Cortex of kidney (tissue), 1 donor: ENCODE measurements at places on chromosomes 1 and 21.

DNA sequence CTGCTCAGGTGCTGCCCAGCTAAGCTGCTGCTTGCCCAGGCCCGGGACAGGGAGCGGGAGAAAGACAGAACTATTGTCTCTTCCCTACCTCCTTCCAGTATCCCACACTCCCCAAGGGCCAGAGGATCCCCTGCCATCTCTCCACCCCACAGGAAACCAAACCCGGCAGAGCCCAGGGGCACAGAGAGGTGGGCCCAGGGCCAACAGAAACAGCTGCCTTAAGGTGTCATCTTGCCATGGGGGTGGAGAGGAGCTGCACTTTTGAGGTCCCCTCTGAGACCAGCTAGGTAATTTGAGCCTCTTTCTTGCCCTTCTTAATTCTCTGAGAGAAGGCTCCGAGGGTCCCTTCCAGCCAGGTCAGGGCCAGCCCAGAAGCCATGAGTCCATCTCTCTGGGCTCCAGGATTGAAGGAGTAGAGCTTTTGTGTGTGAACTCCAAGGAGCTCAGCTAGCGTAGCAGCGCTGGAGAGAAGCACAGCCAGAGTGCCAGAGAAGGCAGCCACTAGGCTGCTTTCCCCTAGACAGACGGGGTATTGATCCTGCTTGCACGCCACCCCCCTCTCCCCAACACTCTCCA lies 9.7 kb upstream of the GPR61 start:
- no peak for DNase-seq

- no peak for DNase-seq
These were observed 2208.6 kb downstream of the MRPL39 start for GRCh38 chr21:23398726-23399125.

DNA sequence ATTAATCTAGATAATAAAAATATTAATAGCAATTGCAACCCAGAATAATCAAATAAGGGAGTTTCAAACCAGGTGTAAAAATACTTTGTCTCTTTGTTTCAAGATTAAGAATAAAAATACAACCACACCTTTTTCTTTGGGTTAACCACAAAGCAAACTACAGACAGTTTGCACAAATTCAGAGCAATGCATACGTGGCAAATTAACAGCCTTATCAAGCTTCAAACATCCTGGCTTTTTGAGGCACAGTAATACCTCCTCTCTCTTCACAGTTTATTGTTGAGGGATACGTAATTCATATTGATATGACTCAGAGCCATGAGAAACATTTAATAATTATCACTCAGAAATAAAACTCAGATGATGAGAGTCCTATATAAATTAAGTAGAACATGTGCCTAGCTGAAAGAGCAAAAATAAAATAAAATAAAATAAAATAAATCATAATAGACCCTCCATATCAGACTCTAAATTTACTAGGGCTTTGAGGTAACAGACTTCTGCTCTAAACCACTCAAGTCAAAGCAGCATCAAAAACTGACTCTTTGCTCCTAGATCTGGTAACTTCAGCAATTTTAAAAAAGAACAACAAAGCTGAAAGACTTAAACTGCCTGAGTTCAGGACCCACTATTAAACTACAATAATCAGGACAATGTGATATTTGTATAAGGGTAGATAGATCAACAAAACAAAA lies 11.4 kb downstream of the EDEM3 start:
- no peak for DNase-seq

DNA sequence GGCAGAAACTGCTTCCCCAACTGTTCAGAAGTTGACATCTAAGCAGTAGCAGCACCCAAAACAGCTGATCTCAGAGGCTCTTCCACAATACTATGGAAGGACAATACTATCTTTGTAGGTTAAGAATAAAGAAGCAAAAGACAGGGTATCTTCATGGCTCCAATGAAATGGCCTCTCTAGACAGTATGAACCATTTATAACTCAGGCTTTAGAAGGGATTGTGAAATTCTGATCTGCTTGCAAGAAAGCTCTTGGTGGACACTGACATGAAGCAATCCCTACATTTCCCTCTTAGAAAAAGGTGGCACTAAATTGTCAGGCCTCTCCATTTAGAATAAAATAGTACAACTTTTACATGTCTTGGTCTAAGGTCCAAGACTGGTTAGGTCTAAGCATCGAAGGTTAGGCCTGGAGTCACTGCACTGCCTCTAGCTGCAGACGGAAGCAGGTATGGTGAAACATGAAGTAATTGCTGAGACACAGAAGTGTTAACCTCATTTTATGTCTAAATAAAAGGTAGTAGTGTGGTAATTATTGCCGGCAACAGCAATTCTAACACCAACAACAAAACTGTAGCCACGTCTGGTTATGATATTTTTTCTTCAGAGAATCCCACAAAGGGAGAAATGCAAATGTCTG lies 50.6 kb upstream of the HP1BP3 start:
- no peak for DNase-seq

DNA sequence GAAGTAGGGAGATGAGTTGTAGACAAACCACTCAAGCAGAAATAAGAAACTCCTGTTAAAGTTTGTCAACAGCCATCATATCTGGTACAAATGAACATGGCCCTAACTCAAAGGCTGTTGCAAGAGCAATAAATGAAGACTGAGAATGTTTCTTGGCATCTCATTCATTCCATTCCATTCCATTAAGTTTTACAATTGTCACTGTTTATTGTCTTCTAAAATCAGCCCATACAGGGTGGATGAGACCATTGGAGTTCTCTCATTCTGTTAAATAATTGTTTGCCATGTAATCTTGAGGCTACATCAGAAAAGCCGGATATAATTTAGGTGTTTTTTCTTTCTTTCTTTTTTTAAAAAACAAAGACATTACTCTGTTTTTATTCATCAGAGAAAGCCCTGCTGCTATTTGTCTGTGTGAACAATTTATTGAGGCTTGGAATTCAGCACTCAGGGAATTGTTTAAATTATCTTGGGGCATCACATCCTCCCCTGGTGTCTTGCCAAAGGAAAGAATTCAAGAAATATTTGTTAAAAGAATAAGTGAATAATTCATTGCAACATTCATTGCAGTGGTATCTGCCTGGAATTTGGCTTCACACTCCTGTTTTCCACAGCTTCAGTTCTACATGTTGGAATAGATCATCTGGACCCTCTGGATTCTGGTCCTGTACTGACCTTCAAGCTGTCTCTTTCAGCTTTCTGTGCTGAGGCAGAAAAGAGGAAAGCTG lies 604.5 kb downstream of the PLPP3 start:
- no peak for DNase-seq

GRCh38 chr21:34509151-34509550 lies 2.9 kb downstream of the KCNE1 start:
- DNase-seq: no peak

DNA sequence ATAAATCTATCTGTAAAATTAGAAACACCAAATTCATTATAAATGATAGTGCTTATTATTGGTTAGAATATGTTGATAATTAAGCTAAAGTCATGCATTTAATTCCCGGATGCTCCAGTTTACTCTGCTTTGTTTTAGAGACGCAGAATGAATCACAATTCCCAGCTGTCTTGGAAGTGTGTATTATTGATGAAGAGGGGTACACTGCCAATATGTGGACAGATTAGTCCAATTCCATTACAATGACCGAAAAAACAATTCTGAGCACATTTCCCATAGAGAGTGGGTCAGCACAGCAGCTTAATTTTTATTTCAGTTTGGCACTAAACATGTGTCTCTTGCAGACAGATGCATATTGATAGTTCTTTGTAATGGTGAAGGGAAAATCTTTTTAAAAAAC lies 146.7 kb downstream of the KCNT2 start:
- DNase-seq: no peak

DNA sequence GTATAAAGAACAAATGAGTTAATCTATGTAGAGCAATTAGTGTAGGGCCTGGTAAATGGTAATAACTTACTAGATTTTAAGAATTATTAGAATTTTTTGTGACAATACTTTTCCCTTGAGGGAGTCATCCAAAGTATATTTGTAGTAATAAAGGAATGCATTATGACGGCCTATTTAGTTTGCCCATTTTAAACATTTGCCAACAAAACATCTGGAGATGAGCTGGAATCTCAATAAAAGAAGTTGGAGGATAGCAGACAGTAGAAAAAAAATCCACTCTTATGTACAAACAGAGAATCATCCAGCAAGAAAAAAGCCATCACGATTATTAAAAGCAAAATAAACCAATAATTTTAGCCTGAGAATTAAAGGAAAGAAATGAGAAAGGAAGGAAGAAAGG lies 567.3 kb upstream of the ADAMTS5 start:
- DNase-seq: no peak
